Stomach (tissue), 19 donors: ENCODE measurements at places on chromosomes 7 and 10.

GRCh38 chr7:103988468-103989199, 824 bp downstream of the RELN start:
- no peaks in the 10 kb centered on the region for H3K36me3 ChIP-seq
- no peaks in the 10 kb centered on the region for H3K27me3 ChIP-seq
- no peak overlapping the region for H3K27ac ChIP-seq
- H3K4me1 ChIP-seq, result peaks cover 12% of the 10 kb centered on the region

DNA sequence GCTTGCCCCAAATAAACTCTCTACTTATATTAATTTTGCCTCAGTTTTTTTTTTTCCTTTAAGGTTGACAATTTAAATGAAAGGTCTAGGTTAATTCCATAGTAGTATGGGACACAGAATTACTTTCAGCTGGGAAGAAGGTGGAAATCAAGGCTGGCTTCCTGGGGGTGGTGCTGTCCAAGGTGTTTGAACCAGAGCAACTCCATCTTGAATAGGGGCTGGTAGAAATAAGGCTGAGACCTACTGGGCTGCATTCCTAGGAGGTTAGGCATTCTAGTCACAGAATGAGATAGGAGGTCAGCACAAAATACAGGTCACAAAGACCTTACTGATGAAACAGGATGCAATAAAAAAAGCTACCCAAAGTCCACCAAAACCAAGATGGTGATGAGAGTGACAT, 1190.8 kb upstream of the AUTS2 start:
- no peak overlapping the region for H3K4me3 ChIP-seq
- no peaks in the 10 kb centered on the region for H3K27me3 ChIP-seq
- DNase-seq, result no peak

GRCh38 chr7:69739190-69739589, 140.9 kb downstream of the AUTS2 start:
- no peaks in the 10 kb centered on the region for H3K36me3 ChIP-seq
- no peak for DNase-seq
- no peaks in the 10 kb centered on the region for H3K4me1 ChIP-seq
- H3K27me3 ChIP-seq, result no peaks in the 10 kb centered on the region
- no peak overlapping the region for H3K4me3 ChIP-seq
- H3K27ac ChIP-seq, result no peak overlapping the region

- no peaks in the 10 kb centered on the region for H3K36me3 ChIP-seq
- no peak overlapping the region for H3K27ac ChIP-seq
- H3K4me1 ChIP-seq, result peaks cover 9% of the 10 kb centered on the region
- no peak for DNase-seq
These were observed 8.6 kb downstream of the SEMA3C start for GRCh38 chr7:80910228-80910627.

GRCh38 chr10:5941579-5941978, 35.8 kb downstream of the IL15RA start:
- DNase-seq, result no peak
- H3K4me1 ChIP-seq, result peaks cover 20% of the 10 kb centered on the region
- peaks cover 26% of the 10 kb centered on the region for H3K36me3 ChIP-seq
- H3K4me3 ChIP-seq, result no peak overlapping the region

DNA sequence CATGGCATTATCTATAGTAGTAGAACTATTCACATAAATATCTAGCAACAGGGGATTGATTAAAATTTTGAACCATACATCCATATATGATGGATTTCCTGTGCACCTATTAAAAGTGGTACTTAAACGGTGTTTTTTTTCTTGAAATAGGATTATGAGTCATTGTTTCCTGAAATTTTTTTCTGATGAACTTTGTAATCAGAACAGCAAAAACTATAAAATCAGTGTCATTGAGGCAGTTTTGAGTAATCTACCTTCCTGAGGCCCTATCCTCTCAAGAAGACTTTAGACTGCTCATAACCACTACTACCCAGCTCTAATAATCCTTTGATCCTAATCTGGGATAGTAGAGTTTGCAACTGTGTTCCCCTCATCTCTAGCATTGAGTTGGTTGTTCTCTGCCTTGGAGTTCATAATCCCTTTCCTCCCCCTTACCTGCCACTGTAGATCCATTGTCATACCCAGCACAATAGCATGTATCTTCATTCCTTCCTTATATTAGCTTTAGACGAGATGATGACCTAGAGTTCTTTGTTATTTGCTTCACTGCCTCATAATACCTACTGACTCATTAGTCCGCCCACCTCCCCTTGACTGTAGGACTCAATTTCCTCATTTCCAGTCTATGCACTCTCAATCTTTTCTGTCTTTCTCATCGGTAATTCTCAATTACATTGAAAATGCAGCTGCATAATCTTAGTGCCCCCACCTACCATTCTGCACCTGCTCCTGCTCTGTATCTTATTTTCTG, 133.4 kb downstream of the LRRC4 start:
- H3K27ac ChIP-seq, result no peak overlapping the region
- H3K27me3 ChIP-seq, result no peaks in the 10 kb centered on the region
- H3K4me1 ChIP-seq, result peaks cover 28% of the 10 kb centered on the region
- no peak overlapping the region for H3K4me3 ChIP-seq
- no peaks in the 10 kb centered on the region for H3K36me3 ChIP-seq

GRCh38 chr10:49562893-49563292, 24.0 kb upstream of the ERCC6 start:
- DNase-seq, result no peak
- no peaks in the 10 kb centered on the region for H3K4me1 ChIP-seq
- no peaks in the 10 kb centered on the region for H3K36me3 ChIP-seq
- H3K27me3 ChIP-seq, result peaks cover 39% of the 10 kb centered on the region
- no peak overlapping the region for H3K27ac ChIP-seq

GRCh38 chr7:120519224-120519623, 246.2 kb downstream of the KCND2 start:
- H3K4me1 ChIP-seq, result no peaks in the 10 kb centered on the region
- H3K27me3 ChIP-seq, result no peaks in the 10 kb centered on the region
- H3K4me3 ChIP-seq, result no peak overlapping the region

- no peak for DNase-seq
- H3K27ac ChIP-seq, result no peak overlapping the region
- H3K4me1 ChIP-seq, result peaks cover 11% of the 10 kb centered on the region
- H3K4me3 ChIP-seq, result no peak overlapping the region
- H3K27me3 ChIP-seq, result no peaks in the 10 kb centered on the region
These were observed 31.9 kb upstream of the SMKR1 start for GRCh38 chr7:129470411-129470810.

DNA sequence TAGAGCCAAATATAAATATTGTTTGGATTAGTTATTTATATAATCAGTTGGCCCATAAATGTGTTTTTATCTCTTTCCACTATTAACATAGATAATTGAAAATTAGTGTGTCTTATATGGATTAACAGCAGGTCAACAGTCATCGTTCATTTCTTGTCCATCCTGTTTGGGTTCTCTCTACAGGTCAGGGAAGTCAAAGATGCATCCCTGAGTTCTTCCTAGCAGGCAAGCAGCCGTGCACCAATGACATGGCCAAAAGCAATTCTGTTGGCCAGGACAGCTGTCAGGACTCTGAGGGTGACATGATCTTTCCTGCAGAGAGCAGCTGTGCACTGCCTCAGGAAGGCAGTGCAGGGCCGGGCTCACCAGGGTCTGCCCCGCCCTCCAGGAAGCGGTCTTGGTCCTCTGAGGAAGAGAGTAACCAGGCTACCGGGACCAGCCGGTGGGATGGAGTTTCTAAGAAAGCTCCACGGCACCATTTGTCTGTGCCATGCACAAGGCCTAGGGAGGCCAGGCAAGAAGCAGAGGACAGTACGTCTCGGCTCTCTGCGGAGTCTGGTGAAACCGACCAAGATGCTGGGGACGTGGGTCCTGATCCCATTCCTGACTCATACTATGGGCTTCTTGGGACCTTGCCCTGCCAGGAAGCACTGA, 15.9 kb downstream of the FBH1 start:
- H3K27me3 ChIP-seq, result no peaks in the 10 kb centered on the region
- H3K4me1 ChIP-seq, result peaks cover 9% of the 10 kb centered on the region
- H3K36me3 ChIP-seq, result peaks cover 24% of the 10 kb centered on the region
- no peak overlapping the region for H3K4me3 ChIP-seq
- peak; percentile 28 for DNase-seq
- peak overlapping the region; percentile 37 for H3K27ac ChIP-seq

GRCh38 chr7:128091106-128091505, 59.9 kb upstream of the LRRC4 start:
- no peaks in the 10 kb centered on the region for H3K27me3 ChIP-seq
- no peak overlapping the region for H3K4me3 ChIP-seq
- DNase-seq, result peak; percentile 53
- peaks cover 100% of the 10 kb centered on the region for H3K36me3 ChIP-seq
- H3K4me1 ChIP-seq, result no peaks in the 10 kb centered on the region
- H3K27ac ChIP-seq, result no peak overlapping the region

DNA sequence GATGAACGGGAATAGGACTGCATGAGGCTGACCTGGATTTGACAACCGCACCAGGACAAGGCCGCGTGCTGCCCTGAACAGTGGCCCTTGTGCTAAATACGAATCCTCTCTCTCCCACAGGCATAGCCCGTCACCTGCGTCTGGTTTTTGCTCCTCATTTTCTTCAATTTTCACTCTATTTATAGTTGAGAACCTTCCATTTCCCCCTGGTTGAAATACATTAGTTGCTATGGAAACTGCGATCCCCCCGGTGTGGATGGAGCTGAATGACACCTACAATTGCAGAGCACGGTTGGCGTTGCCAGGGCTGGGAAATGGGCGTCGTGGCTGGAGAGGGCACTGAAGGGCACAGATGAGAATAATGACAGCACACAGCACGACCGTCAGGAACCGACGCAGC, 158.6 kb upstream of the PITRM1 start:
- no peak for DNase-seq
- H3K27ac ChIP-seq, result no peak overlapping the region
- H3K4me1 ChIP-seq, result no peaks in the 10 kb centered on the region
- no peaks in the 10 kb centered on the region for H3K27me3 ChIP-seq

DNA sequence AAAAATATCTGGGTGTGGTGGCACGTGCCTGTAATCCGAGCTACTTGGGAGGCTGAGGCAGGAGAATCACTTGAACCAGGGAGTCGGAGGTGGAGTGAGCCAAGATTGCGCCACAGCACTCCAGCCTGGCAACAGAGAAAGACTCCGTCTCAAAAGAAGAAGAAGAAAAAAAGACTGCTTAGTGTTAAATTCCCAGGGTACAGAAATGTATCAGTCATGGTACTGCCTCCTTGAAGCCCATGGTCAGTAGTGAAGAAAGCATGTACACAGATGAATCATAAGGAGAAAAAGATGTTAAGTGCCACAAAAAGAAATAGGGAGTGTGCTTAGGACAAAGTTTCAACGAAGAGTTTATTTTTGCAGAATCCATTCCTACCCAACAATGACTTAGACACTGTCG, 62.5 kb upstream of the KMT2E start:
- no peak overlapping the region for H3K4me3 ChIP-seq
- no peak for DNase-seq
- H3K36me3 ChIP-seq, result no peaks in the 10 kb centered on the region
- peaks cover 32% of the 10 kb centered on the region for H3K4me1 ChIP-seq

DNA sequence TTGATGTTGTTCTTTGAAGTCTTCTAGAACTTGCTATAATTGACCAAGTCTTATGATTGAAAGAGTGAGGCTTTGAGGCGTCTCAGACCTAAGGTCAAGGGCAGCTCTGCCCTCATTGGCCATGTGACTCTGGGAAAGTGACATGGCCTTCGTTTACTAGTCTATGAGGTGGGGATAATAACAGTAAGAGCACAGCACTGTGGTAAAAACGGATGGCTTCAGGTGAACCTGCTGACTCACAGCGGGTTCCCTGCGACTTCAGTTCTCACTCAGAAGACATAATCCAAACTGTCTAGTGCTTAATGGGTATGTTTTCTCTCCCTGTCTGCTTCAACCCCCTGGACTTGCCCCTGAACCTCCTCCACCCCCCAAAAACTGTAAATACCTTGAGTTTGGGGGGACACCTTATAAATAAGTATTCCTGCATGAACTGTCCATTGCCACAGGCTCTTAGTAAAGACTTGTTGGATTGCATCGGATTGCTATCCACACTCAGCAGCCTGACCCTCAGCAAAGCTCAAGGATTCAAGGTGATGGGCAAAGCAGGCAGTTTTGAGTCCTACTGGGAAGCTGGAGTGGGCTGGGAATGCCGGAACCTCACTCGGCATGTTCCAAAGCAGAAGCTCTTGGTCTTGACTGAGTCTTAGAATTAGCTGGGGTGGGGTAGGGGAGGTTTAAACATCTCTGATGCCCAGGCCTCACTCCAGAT, 304.6 kb downstream of the KLF6 start:
- H3K27ac ChIP-seq, result no peak overlapping the region
- no peaks in the 10 kb centered on the region for H3K27me3 ChIP-seq
- H3K4me3 ChIP-seq, result no peak overlapping the region
- H3K36me3 ChIP-seq, result no peaks in the 10 kb centered on the region

DNA sequence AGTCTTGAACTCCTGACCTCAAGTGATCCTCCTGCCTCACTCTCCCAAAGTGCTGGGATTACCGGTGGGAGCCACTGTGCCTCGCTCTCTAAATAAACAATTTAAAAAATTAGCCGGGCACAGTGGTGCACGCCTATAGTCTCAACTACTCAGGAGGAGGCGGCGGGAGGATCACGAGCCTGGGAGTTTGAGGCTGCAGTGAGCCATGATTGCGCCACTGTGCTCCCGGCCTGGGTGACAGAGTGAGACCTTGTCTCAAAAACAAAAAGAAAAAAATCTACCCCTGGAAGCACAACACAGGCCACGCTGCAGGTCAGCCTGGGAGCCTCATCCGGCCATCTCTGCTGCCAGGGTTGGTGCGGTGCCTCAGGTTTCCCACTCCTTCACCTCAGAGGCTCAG, 3.8 kb upstream of the EIF3B start:
- no peaks in the 10 kb centered on the region for H3K36me3 ChIP-seq
- H3K4me1 ChIP-seq, result peaks cover 7% of the 10 kb centered on the region
- no peak overlapping the region for H3K27ac ChIP-seq
- no peaks in the 10 kb centered on the region for H3K27me3 ChIP-seq
- no peak for DNase-seq

GRCh38 chr7:128859232-128860157, 3.2 kb upstream of the ATP6V1F start:
- peaks cover 53% of the 10 kb centered on the region for H3K4me1 ChIP-seq
- no peaks in the 10 kb centered on the region for H3K36me3 ChIP-seq
- H3K27ac ChIP-seq, result peak overlapping the region; percentile 88
- H3K27me3 ChIP-seq, result no peaks in the 10 kb centered on the region

DNA sequence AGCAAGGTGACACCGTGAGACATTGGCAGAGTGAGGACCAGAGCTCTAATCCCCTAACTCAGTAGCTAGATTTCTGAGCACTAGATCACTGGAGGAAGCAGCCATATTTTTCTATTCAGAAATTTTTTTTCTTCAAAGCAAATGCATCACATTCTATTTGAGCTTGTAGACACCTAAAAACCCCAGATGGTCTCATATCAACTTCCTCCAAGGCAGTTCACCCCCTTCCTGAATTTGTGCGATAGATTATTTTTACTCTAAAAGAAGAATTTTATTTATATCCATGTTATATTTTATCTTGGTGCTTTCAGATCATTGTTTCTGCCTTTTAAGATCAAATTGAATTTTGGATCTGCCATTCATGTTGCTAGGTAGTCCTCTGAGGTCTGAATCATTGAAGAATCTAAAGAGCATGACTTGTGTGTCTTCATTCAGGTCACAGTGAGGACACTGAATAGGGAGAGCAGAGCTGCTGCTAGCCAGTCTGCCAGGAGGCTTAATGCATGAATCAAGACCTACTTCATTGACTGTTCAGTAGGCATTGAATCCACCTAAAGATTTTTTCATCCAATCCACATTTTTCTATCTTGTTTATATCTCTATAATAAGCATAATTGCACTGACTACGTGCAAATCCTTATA, 92.9 kb upstream of the LRRTM3 start:
- no peak overlapping the region for H3K27ac ChIP-seq
- H3K27me3 ChIP-seq, result no peaks in the 10 kb centered on the region
- peaks cover 4% of the 10 kb centered on the region for H3K4me1 ChIP-seq
- no peak for DNase-seq
